ENCODE measurements at places on chromosomes 1 and 21.

DNA sequence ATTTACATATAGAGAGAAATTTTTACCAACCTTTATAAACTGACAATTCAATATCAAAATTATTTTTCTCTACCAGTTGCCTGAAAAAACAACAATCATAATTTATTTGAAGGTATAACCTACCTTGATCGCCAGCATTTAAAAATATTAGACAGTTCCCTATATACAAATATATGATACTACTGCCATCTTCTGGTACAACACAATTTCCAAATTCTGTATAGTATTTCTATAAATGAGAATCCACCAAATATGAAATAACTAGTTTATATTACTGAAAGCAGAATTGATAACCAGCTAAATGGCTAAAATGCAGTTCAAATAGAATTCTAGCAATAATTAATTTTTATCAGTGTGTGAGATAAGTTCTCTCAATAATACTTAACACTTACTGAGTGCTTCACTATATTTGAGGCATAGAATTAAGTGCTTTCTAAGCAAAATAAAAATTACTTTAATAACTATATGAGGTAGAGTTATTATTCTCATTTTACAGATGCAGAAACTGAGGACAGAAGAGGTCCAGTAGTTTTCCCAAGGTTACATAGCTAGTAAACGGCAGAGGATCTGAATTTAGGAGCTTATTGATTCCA lies 75.6 kb downstream of the PIGK start:
- peak; percentile 5 for DNase-seq

GRCh38 chr1:93447481-93448291 lies at the start of gene FNBP1L:
TSS of gene FNBP1L (plus strand) at chr1:93448118. CDS start at chr1:93448282, 164 bp downstream.
- DNase-seq, result peak; percentile 92

DNA sequence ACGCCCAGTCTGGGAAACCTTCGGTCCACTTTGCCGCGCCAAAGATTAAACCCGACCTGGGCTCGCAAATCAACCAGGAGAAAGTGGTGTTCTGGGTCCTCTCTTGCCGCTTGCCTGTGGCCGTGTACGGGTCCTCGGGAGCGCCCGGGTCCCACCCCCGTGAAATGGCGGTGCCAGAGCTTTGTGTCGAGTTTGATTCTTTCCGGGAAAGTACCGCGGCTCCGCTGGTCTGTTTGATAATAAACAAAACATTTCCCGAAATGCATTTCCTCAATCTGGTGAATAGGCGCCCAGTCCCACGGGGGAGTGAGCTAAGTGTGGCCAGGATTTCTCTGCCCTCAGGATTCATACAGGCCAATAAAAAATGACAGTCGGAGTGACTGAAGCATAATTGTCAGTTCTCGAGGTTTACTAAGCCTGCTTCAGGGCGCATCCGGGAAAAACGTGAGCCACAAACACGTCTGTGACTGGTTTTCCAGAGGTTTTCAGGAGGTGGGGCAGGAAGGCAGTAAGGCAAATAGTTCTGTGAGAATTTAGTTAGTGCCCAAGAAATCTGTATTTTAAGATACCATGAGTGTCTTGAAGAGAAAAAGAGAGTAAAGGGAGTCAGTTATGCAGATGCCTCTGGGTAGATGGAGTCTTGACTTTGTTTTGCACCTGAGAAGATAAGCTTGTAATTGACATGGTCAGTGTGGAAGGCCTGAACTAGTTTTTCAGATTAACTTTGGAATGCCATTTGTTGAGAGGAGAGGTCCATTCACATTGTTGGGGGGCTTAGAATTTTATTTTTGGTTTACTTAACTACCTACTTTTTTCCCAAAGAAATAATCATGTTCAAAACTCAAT lies 675 bp downstream of the IFNAR1 start:
- DNase-seq, result peak; percentile 61

GRCh38 chr1:103145449-103145848 lies 37.1 kb upstream of the COL11A1 start:
- no peak for DNase-seq

DNA sequence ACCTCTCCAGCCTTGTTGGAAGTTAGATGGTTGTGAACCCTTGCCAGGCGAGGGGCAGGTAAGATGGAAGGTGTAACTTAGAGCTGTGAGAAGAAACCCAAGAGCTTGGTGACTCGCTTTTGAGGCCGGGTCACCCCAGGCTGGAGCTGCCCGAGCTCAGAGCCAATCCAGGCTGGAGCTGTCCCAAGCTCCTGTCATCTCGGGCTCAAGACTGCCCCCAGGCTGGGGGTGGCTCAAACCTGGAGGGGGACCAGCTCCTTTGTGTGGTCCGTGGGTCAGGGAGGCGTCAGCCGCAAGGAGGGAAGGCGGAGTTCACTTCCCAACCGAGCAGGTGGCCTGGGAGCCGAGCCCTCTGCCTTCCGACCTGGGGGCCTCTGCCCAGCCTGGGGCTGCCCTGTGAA lies 2.0 kb downstream of the HUNK start:
- DNase-seq, result no peak

GRCh38 chr1:223815020-223815853 lies 30.5 kb downstream of the TP53BP2 start:
- no peak for DNase-seq

DNA sequence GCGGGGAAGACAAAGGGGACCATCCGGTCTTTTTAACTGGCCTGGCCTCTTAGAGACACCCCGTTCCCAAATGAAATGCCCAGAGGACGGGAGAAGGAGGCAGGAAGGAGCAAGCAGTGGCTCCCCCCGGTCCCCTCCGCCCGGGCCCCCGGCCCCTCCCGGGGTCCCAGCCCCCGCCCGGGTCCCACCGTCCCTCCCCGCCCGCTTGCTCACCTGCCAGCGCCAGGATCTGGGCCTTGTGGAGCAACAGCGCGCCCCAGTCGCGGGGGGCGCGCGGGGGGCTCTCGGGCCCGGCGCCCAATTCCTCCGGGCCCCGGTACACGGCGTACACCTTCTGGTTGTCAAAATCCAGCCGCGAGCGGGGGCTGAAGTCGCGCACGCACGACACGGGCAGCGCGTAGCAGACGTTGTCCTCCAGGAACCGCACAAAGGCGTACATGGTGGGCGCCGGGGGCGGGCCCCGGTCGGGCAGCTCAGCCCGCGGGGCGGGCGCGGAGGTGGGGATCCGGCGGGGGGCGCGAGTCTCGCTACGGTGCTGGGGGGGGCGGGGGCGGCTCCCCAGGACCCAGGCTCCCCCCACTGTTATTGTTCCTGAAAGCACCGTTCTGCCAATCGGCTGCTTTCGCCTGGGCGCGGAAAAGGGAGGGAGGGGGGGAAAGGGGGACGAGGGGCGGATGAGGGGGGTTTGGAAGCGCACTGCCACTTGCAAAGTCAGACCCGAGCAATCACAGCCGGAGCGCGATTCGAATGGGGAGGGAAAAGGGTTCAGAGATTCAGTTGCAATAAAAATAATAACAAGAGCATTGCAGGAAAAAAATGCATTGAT lies at the start of gene BEND5:
TSS of gene BEND5 (minus strand) at position 499 of the 826 bp plus-strand sequence. CDS start at position 439, 60 bp downstream.
- DNase-seq, result peak; percentile 83

DNA sequence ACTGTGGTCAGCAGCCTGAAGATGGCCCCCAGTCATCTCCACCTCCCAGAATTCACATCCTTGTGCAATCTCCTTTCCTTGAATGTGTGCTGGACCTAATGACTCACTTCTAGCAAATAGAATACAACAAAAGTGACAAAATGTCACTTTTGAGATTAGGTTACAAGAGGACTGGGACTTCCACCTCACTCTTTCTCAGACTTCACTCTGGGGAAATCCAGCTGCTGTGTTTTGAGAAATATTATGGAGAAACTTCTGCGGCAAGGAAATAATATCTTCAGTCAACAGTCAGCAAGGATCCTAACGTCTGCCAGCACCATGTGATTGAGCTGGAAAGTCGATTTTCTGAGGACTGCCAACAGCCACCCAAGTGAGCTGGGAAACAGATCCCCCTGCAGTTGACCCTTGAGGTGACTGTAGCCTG lies 70.5 kb upstream of the GADD45A start:
- no peak for DNase-seq

GRCh38 chr1:203621559-203622262 lies 4.9 kb upstream of the ATP2B4 start:
- DNase-seq, result no peak

- DNase-seq, result peak; percentile 85
These were observed at the start of gene PRKCZ for GRCh38 chr1:2049718-2050431. TSS of gene PRKCZ (plus strand) at chr1:2050411. CDS start at chr1:2050631, 220 bp downstream.

- no peak for DNase-seq
These were observed 68.1 kb downstream of the RHOU start for GRCh38 chr1:228803421-228803820.

All from NCI-H146 (cell line).